Stimulated activated CD8-positive, alpha-beta memory T cell treated with anti-CD3 and anti-CD28 coated beads, Interleukin-4, amount 100 ng/mL, for 4 hours (primary cell): ENCODE measurements at places on chromosomes 3 and 15.

DNA sequence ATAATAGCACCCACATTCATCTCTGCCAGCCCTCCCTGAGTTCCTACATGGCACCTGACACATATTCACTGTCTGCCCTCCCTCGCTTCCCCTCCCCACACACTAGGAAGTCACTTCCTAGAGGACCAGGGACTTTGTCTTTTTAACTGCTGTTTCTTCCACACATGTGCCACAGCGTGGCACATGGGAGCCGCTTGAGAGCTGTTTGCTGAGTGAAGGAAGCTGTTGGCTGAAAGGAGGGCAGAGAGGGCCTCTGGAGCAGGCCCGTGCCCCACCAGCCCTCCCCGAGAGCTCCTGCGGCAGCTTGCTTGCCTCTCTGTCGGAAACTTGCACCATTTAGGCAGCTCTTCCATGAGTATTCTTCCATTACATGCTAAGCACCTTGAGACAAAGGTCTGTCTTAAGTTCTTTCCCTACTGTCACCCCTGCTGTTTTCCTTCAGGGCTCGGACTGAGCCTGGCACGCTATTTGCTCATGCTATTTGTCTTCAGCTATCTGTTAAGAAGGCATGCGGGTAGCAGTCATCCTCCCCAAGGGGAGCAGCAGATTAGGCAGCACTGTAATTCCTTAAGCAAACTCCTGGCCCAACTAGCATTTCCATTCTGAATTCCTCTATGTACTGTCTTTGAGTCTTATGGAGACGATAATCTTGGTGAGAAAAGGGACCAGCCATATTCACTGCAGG lies 72.2 kb downstream of the CACNA1D start:
- DNase-seq = no peak

- DNase-seq = no peak
Measured at GRCh38 chr3:150319900-150320299, 88.2 kb upstream of the TSC22D2 start.

DNA sequence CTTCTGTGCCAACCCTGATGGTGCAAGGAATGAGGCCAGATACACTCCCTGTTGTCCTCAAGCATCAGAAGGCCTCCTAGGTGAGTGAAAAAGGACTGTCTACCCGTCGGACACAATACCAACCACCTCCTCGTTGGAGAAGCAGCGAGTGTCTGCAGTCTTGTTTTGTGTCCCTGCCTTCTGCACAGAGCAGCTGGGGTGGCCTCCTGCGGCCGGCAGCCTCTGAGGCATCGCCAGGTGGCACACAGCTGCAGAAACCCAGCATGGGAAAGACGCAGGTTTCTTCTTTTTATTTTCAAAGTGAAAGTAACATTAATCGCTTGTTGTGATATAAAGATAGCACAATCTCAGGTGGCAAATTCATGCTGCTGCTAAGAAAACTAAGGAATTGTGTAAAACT lies 509.9 kb downstream of the OCA2 start:
- no peak for DNase-seq

- DNase-seq = no peak
Measured at GRCh38 chr3:158152186-158152585, 42.3 kb downstream of the RSRC1 start.

DNA sequence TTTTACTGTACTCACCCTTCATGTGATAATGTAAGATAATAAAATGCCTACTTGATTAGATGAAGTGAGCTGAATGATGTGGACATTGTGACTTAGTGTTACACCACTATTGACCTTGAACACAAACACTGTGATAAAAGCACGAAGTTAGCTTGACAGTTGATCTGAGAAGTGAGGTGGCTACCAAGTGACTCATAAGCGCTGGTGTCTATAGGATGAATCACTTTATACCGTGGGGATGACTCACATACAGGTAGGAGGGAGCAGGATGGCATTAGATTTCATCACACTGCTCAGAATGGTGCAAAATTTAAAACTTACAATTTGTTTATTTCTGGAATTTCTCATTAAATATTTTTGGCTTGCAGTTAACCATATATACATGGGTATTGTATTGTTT lies 174.7 kb upstream of the CNTN3 start:
- DNase-seq = no peak

DNA sequence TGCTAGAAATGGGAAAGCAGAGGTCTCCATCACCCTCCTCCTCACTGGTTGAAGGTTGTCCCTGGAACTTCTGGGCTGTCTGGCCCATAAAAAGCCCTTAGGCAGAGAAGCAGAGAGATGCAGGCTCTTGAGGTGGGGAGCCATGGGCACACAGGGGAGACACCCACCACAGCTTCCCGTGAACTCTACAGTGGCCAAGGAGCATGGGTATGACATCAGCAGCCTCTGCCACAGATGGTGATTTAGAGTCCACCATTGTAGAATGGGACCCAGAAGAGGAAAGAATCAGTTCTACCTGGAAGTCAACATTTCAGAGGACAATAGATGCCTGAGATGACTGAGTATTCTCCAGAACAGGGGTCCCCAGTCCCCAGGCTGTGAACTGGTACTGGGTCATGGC lies 105.6 kb upstream of the LRRN1 start:
- DNase-seq = no peak
